ENCODE measurements at places on chromosomes 2 and 18.

- DNase-seq: no peak
These were observed 101.1 kb upstream of the ODC1 start for GRCh38 chr2:10549195-10549594.

- no peak for DNase-seq
These were observed 256.6 kb upstream of the RASGRP3 start for GRCh38 chr2:33219850-33220275.

- no peak for DNase-seq
These were observed 97.4 kb upstream of the LCLAT1 start for GRCh38 chr2:30349691-30350090.

- no peak for DNase-seq
These were observed 94.3 kb upstream of the TWSG1 start for GRCh38 chr18:9240270-9240669.

DNA sequence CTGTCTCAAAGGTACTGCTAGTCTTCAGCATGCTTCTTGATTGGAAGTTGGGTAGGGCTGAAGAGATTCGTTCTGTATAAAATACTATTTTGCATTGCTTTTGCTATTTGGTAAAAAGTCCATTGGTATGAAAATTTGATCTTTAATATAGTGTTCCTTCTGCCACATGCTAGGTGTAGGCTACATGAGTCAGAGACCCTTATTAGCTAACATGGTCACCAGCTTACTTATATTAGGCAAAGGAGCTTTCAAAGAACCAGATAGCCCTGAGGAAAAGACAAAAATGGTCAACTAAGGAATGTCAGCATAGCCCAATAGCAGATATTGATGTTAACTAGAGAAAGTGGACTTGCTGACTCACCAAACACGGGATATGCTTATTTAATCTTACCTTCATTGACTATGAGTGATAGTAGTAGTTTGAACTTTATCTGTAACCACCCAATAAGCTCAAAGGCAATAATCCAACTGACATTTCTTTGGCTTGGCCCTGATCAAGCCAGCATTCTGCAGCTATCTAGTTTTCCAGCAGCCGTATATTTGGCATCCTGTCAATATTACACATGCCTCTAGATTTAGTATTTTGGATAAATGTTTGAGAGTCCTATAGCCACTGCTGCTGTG lies 110.0 kb downstream of the TPGS2 start:
- DNase-seq: no peak

DNA sequence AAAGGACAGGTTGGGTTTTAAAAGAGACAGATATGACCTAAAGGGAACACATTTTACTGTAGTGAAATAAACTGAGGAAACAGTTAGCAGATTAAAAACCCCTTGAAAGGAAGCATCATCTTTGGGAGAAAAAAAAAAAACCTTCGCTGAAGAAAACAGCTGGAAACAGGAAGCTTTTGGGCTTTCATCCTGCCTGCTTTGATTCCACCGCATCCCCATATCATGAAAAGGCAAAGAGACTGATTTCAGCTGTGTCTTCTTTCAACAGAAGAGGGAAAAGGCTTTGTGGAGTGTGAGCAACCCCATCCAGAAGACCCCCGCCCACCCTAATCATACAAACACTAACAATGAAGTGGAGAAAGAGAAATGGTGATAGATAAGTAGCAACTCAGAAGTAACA lies 86.4 kb downstream of the TCF4 start:
- no peak for DNase-seq

DNA sequence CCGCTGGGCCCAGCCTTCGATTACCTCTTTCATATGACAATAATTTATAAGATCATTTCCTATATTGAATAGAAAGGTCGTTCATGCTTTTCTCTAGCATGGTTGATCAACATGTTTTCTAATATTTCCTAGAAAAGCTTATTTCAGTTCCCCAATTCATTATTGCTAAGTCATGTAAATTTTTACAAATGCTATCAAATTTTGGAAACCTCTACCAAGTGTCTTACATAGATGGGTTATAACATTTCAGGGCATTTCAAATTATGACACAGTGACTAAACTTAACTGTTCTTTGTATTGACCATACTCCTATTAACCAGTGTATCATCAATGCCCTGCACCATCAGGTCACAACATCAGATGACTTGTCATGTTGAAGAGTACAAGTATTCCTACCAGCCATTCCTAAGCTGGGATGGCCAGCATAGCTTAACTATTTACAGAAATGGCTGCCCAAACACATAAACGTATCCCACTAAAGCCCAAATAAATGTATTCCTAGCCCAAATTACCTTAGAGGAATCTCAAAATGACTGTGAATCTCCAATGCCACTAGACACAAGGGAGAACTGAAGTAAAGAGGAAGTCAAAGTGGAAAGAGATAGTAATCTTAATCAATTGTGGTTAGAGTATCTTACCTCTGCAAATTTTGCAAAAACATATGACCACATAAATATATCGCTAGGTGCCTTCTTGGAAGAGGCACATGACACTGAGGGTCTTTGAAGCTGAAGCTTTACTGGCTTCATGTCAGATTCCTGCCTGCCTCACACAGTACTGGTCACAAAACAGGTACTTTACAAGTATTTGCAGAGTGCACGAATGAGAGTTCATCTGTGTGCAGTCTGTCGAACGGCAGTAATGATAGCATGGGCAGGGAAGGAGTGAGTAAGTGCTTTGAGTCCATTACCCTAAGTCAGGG lies 87.3 kb upstream of the TLK1 start:
- DNase-seq: peak; percentile 26

All from HL-60 (cell line).